ENCODE measurements at places on chromosomes 7 and 10.
A peak's percentile ranks its signal among the peaks of the same experiment; 100 is the strongest.

DNA sequence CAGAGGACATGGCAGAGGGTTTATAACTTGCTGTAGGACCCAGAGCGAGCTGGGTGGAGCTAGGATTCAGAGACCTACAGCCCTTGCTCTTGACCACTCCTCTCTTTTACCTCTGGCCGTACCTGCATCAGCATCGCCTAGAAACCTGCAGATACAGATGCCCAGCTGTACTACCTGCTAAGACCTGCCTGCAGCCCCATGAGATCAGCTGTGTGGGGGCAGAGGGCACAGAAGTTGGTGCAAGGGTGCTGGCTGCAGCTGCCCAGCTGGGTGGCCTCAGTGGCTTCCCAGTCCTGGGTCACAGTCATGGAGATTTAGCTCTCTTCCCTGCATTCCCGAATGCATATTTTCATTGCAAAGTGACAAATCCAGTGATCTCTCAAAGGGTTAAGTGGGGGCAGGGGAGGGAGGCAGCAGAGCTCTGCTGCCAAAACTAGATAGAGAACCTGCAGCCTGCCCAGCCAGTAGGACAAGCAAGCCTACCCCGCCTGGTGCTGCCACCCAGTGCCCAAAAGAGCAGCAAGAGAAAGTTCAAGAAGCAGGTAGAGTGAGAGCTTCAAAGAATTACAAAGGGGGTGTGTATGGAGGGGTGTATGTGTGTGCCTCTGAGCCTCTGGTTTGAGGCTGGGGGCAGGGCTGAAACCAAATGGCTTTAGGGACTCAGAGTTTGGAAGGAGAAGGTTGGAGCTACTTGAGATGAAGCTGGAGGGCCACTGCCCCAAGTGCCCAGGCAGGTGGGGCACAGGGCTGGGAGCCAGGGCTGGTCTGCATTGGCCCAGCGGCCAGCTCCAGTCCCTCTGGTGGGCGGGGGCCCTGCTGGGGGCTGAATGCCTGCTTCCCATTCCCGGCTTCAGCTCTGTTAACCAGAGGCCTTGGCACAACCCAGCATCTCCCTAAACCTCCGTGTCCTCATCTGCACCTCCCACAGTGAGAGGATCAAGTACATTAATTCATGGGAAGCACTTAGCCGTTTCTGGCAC lies 6.9 kb downstream of the FAM241B start:
- H3K4me3 ChIP-seq = no peak overlapping the region
- H3K4me1 ChIP-seq = no peaks in the 10 kb centered on the region
- peaks cover 2% of the 10 kb centered on the region for H3K27me3 ChIP-seq
- H3K27ac ChIP-seq = no peak overlapping the region
- DNase-seq = no peak
- H3K36me3 ChIP-seq = no peaks in the 10 kb centered on the region

GRCh38 chr10:79066411-79067240 lies 2.1 kb upstream of the ZMIZ1 start:
- H3K4me3 ChIP-seq = peak overlapping the region; percentile 88
- peak overlapping the region; percentile 32 for H3K27ac ChIP-seq
- peaks cover 7% of the 10 kb centered on the region for H3K27me3 ChIP-seq
- peaks cover 20% of the 10 kb centered on the region for H3K4me1 ChIP-seq

- H3K27me3 ChIP-seq = no peaks in the 10 kb centered on the region
- no peak for DNase-seq
- H3K4me1 ChIP-seq = no peaks in the 10 kb centered on the region
- H3K27ac ChIP-seq = no peak overlapping the region
- H3K36me3 ChIP-seq = no peaks in the 10 kb centered on the region
Measured at GRCh38 chr7:84107259-84107658, 87.3 kb downstream of the SEMA3A start.

GRCh38 chr7:130560972-130561371 lies 69.1 kb downstream of the MEST start:
- no peaks in the 10 kb centered on the region for H3K27me3 ChIP-seq
- peaks cover 9% of the 10 kb centered on the region for H3K36me3 ChIP-seq
- peaks cover 5% of the 10 kb centered on the region for H3K4me1 ChIP-seq
- no peak overlapping the region for H3K4me3 ChIP-seq
- no peak for DNase-seq

DNA sequence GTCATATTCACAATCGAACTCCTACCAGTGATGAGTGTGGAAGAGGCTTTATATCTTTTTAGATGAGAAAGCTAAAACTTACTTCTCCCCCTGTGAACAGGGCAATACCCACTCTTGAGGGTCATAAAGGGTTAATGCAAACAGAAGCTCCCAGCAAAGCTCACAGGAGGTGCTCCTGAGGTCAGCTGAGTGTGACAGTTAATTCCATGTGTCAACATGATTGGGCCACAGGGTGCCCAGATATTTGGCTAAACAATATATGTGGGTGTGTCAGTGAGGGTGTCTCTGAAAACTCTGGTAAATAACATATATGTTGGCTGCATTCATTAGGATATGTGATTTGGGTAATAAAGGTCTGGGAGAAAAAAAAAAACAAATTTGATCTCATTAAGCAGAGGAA lies 86.0 kb downstream of the HIP1 start:
- no peaks in the 10 kb centered on the region for H3K4me1 ChIP-seq
- peaks cover 3% of the 10 kb centered on the region for H3K27me3 ChIP-seq
- DNase-seq = no peak

- H3K4me1 ChIP-seq = peaks cover 20% of the 10 kb centered on the region
- no peak for DNase-seq
- no peaks in the 10 kb centered on the region for H3K36me3 ChIP-seq
- no peaks in the 10 kb centered on the region for H3K27me3 ChIP-seq
Measured at GRCh38 chr7:74271742-74272141, 17.5 kb upstream of the CLIP2 start.

- no peaks in the 10 kb centered on the region for H3K4me1 ChIP-seq
- no peak overlapping the region for H3K27ac ChIP-seq
- peaks cover 1% of the 10 kb centered on the region for H3K27me3 ChIP-seq
Measured at GRCh38 chr7:117949232-117949631, 76.0 kb upstream of the CTTNBP2 start.

GRCh38 chr10:6053816-6054631 lies 8.1 kb downstream of the IL2RA start:
- H3K36me3 ChIP-seq = peaks cover 3% of the 10 kb centered on the region
- peak; percentile 16 for DNase-seq
- peak overlapping the region; percentile 94 for H3K27ac ChIP-seq
- no peaks in the 10 kb centered on the region for H3K27me3 ChIP-seq

- no peak overlapping the region for H3K27ac ChIP-seq
- no peak overlapping the region for H3K4me3 ChIP-seq
- H3K4me1 ChIP-seq = peaks cover 6% of the 10 kb centered on the region
- no peaks in the 10 kb centered on the region for H3K36me3 ChIP-seq
Measured at GRCh38 chr7:102991540-102992214, 78.9 kb downstream of the LRRC17 start.

- no peak overlapping the region for H3K4me3 ChIP-seq
- H3K27me3 ChIP-seq = peaks cover 3% of the 10 kb centered on the region
- no peak overlapping the region for H3K27ac ChIP-seq
- no peaks in the 10 kb centered on the region for H3K4me1 ChIP-seq
- DNase-seq = no peak
Measured at GRCh38 chr7:68207676-68208075, 1211.0 kb downstream of the TYW1 start.

- H3K36me3 ChIP-seq = peaks cover 3% of the 10 kb centered on the region
- H3K27ac ChIP-seq = no peak overlapping the region
- peak overlapping the region; percentile 68 for H3K4me3 ChIP-seq
- DNase-seq = no peak
Measured at GRCh38 chr7:108000875-108001763, 1.8 kb downstream of the LAMB1 start.

DNA sequence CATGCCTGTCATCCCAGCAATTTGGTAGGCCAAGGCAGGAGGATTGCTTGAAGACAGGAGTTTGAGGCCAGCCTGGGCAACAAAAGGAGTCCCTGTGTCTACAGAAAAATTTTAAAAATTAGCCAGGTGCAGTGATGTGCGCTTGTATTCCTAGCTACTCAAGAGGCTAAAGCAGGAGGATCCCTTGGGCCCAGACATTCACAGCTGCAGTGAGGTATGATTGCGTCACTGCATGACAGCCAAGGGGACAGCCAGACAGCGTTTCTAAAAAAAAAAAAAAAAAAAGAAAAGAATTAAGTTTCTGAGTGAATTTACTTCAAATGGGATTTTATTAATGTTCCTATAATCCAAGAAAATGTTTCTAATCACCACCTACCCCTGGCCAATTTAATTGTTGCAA lies 87.4 kb upstream of the RNF148 start:
- no peak overlapping the region for H3K27ac ChIP-seq
- DNase-seq = no peak
- H3K4me1 ChIP-seq = no peaks in the 10 kb centered on the region
- no peak overlapping the region for H3K4me3 ChIP-seq
- no peaks in the 10 kb centered on the region for H3K36me3 ChIP-seq

DNA sequence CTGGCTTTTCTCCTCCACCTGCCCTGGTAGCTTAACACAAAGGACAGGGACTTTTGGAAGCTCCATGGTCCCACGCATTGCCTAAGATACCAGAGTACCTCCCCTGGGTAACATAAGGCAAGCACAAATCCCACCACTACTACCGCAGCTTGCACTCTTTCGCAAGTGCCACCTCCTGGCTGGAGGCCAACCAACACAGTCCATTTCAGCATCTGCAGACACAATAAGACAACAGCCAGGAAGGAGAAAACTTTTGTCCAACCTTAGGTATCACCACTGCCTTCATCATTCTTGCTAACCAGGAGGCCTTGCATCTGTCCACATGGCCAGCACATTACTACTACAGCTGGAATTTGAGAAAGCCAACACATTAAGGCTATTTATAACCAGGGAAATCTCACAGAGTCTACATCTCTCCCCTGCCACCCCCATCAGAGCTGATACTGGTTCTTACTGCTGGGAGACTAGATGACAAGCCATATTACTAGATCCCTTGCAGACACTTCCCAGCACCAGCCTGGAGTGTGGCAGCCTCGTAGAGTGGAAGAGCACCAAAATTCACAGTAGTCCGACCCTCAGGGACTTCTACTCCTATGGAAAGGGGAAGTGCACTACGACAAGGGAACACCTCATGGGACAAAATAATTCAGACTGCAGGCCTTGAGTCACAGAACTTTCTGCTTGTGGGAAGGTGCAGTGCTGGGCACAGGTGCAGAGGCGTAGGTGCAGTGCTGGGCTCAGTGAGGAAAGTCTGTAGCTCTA lies 39.8 kb upstream of the CDK13 start:
- H3K27me3 ChIP-seq = peaks cover 2% of the 10 kb centered on the region
- peaks cover 4% of the 10 kb centered on the region for H3K4me1 ChIP-seq
- no peak for DNase-seq

- no peaks in the 10 kb centered on the region for H3K4me1 ChIP-seq
- no peaks in the 10 kb centered on the region for H3K27me3 ChIP-seq
- H3K27ac ChIP-seq = no peak overlapping the region
- no peak for DNase-seq
- no peak overlapping the region for H3K4me3 ChIP-seq
Measured at GRCh38 chr7:78587443-78588044, 789.0 kb downstream of the PHTF2 start.

DNA sequence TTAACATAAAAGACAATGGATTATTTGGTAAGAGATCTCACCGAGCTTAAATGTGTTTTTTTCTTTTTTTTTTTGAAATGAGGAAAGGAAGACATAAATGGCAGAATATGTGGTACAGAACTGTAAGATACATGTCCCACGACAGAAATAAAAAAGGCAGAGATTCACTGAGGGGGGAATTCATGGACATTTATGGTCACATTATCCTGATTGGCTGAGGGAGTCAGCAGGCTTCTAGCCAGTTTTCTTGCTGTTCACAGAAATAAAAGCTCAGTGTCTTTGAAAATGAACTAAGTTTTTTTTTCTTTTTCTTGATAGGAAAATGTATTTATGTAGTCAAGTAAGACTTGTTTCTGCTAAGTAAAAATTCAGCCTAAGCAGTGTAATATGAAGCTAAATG lies 8.2 kb upstream of the FAS start:
- no peak overlapping the region for H3K4me3 ChIP-seq
- no peak for DNase-seq
- H3K36me3 ChIP-seq = no peaks in the 10 kb centered on the region
- H3K27me3 ChIP-seq = no peaks in the 10 kb centered on the region

GRCh38 chr10:19200211-19200610 lies 151.6 kb downstream of the MALRD1 start:
- H3K36me3 ChIP-seq = no peaks in the 10 kb centered on the region
- no peaks in the 10 kb centered on the region for H3K4me1 ChIP-seq
- DNase-seq = no peak
- no peak overlapping the region for H3K4me3 ChIP-seq

GRCh38 chr10:43959364-43960134 lies 310.9 kb upstream of the ZNF32 start:
- no peaks in the 10 kb centered on the region for H3K27me3 ChIP-seq
- no peak for DNase-seq
- no peaks in the 10 kb centered on the region for H3K4me1 ChIP-seq
- H3K4me3 ChIP-seq = no peak overlapping the region
- peaks cover 2% of the 10 kb centered on the region for H3K36me3 ChIP-seq
- no peak overlapping the region for H3K27ac ChIP-seq

GRCh38 chr10:43118631-43119415 lies 19.4 kb upstream of the CSGALNACT2 start:
- no peaks in the 10 kb centered on the region for H3K36me3 ChIP-seq
- H3K27me3 ChIP-seq = no peaks in the 10 kb centered on the region
- peaks cover 22% of the 10 kb centered on the region for H3K4me1 ChIP-seq
- peak overlapping the region; percentile 64 for H3K27ac ChIP-seq

- DNase-seq = peak; percentile 68
- peaks cover 27% of the 10 kb centered on the region for H3K27me3 ChIP-seq
- H3K4me3 ChIP-seq = peak overlapping the region; percentile 39
- H3K27ac ChIP-seq = peak overlapping the region; percentile 46
Measured at GRCh38 chr10:49398000-49398861, 2.3 kb upstream of the DRGX start.

DNA sequence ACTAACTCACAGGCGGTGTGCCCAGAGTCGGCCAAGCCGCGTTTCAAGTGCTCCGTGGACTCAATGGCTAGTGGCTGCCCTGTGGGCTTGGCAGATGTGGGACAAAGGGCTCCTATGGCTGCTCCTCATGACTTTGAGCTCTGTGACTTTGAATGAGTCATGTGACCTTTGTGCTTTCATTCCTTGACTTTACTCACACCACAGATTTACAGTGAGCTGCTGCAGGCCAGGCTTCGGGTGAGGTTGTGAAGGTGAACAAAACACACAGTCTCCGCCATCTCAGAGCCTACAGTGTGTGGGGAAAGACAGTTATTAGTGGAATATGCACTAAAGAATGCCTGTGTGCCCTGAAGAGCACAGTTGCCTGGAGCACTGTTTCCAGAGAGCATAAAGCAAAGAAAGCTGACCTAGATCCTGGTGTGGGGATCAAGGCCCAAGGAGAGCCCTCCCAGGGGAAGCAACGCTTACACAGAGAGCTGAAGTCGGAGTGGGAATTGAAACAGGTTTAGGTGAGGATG lies 29.7 kb upstream of the PLEKHA1 start:
- H3K4me1 ChIP-seq = peaks cover 9% of the 10 kb centered on the region
- DNase-seq = no peak
- H3K36me3 ChIP-seq = no peaks in the 10 kb centered on the region

DNA sequence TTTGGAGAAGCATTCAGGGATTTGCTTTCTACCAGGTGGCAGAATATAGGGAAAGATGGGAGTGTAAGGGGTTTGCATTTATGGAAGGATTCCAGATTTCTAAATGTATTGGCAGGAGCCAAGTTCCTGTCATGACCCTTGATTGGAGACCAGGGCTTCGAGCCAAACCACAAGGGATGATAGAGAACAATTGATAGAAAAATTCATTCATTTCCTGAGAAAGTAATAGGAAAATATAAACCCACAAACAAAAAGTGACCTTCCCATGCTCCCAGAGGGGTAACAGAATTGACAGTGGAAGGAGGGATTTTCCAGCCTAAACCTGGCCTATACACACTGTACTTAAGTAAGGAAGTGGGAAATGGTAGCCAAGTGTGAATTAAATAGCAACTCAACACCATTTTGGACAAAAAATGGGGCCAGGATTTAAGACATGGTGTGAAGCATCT lies 22.4 kb upstream of the IFIT2 start:
- no peak for DNase-seq
- no peaks in the 10 kb centered on the region for H3K36me3 ChIP-seq
- no peaks in the 10 kb centered on the region for H3K27me3 ChIP-seq
- no peak overlapping the region for H3K27ac ChIP-seq
- peaks cover 3% of the 10 kb centered on the region for H3K4me1 ChIP-seq

All from memory B cell (primary cell).